ENCODE measurements at places on chromosomes 7 and 10.
A peak's percentile ranks its signal among the peaks of the same experiment; 100 is the strongest.

GRCh38 chr7:131769241-131769640 lies 212.8 kb upstream of the PODXL start:
- no peak for DNase-seq

GRCh38 chr10:60944058-60944909 lies at the start of gene RHOBTB1:
Gene RHOBTB1 (minus strand): TSS chr10:60944185. CDS start chr10:60911542, 32,643 bp downstream.
- DNase-seq = peak; percentile 69

GRCh38 chr7:25029075-25029474 lies 49.1 kb upstream of the OSBPL3 start:
- no peak for DNase-seq

GRCh38 chr10:76735866-76736265 lies 901.7 kb downstream of the KCNMA1 start:
- no peak for DNase-seq

- no peak for DNase-seq
Observed at GRCh38 chr10:85152496-85152895, 824.1 kb downstream of the CCSER2 start.

DNA sequence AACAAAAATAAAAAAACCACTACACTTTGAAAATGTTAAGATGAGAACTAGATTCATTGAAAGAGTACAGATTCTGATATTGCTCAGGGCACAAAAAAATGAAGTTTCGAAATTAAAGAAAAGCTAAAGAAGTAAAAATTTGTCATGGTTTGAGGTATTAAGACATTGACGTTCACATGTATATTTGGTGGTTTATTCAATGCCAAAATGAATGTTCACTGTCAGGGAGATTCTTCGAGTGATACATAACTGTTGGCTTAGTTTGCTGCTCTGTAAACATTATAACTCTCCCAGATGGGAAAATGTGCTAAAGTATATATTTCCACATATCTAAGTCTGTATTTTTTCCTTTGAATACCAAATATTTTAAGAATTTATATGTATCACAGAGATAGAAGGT lies 345.0 kb downstream of the SEMA3D start:
- DNase-seq = no peak

- DNase-seq = no peak
Observed at GRCh38 chr7:44769376-44769775, 20.7 kb downstream of the ZMIZ2 start.

DNA sequence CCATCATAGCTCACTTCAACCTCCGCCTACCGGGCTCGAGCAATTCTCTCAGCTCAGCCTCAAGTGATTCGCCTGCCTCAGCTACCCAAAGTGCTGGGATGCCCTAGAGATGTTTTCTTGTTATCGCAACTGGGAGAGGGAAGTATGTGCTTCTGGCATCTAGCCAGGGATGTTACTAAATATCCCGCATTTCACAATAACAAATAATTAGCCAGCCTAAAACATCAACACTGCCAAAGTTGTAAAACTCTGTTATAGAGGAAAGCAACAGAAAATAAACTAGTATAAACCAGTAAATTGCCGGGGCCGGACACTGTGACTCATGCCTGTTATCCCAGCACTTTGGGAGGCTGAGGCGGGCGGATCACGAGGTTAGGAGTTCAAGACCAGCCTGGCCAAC lies 7.2 kb downstream of the INA start:
- DNase-seq = no peak

GRCh38 chr7:97576043-97576442 lies 155.8 kb upstream of the TAC1 start:
- DNase-seq = no peak
